ENCODE measurements at places on chromosomes 3 and 15.

DNA sequence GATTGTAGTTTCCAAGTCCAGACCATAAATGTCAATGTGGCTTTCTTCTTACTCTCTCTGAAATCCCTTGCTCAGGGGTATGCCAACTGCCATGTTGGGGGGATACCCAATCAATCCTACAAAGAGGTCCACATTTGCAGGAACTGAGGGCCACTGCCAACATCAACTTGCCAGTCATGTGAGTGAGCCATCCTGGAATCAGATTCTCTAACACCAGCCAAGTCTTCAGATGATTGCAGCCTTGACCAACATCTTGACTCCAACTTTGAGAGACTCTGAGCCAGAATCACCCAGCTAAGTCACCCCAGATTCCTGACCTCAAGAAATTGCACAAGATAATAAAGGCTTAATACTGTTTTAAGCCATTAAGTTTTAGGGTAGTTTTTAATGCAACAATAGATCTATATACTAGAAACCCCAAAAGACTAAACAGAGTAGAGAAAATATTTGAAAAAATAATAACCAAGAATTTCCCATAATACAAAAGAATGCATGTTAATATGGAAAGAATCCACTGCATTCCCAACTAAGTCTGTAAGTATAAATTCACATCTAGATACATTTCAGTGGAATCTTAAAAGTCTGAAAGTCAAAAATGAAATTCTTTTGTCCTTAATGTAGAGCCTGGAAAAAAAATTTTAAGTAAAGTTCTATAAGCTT, 22.4 kb downstream of the ISG20 start:
- no peak for DNase-seq

DNA sequence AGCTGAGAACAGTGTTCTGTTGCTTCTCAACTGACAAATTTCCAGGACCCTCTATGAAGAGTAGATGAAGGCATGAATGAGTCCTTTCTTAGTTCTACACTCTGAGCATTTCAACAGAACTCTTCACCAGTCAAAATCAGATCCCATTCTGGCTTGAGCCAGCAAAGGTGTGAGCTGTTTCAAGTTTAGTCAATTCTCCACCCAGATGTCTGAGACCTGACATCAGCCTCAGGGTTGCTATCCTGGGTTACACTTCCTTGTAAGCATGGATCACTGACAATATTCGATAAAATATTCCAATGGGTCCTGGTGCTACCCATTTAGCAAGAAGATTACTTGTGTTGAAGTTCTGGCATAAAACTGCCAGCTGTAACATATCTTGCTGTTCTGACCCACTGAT, 97.6 kb upstream of the PPP2R3A start:
- DNase-seq = no peak

- no peak for DNase-seq
These were observed 156.2 kb downstream of the CLSTN2 start for GRCh38 chr3:140091143-140091542.

GRCh38 chr3:150165396-150166094, 194.8 kb upstream of the PFN2 start:
- no peak for DNase-seq

GRCh38 chr3:188052169-188053035, 101.6 kb upstream of the LPP start:
- no peak for DNase-seq

DNA sequence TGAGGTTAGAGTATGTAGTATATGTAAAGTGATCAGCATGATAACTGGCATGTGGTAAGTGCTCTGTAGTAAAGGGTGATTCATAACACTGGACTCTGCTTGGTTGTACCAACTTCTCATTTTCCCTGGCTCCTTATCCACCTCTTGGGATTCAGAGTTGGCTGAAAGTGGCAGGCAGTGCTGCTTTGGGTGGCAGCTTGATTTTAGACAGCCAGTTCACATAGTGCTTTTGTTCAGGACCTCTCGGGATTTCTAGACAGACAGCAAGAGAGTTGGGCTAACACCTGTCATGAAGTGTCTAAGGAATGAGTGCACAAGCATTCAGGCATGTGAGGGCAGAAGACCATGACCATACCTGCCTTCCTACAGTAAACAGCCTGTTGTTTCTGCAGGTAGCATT, 69.0 kb downstream of the RBM6 start:
- no peak for DNase-seq

DNA sequence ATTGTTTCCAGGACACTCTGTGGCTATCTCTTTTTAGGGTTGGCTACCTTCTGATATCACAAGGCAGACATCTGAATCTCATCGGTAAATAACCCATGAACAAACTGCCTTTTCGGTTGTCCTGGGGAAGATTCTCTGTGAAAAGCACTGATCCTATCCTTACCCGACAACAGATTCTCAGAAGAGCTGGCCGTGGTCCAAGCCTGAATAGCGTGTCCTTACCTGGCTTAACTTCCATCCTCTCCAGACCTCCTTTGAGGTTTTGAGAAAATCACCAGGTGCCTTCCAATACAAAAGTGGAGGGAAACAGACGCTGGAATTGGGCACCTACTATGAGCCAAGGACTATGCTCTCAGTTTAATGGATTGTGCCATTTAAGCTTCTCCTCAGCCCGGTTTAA, 87.4 kb upstream of the ARHGEF3 start:
- no peak for DNase-seq

All from GM04504 (cell line).